Inflammatory macrophage (primary cell): ENCODE measurements at places on chromosomes 4 and X.

- no peak for DNase-seq
Measured at GRCh38 chr4:82666970-82667665, 105.3 kb upstream of the TMEM150C start.

DNA sequence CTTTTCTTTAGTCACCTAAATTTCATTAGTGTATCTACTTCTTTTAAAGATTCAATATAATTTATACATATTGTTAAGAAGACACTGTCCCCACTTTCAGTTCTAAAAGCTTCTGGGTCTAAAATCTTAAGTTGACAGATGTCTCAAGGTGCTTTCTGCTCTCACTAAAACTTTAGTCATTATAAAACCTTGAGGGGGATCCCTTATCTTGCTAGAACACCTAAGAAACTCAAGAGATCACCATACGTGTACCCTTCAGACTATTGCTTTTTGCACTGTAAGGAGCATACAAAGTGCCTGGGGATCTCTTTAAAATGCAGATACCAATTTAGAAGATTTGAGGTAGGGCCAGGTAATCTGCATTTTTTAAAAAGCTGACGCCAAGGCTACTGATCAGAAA lies 30.1 kb downstream of the CYBB start:
- no peak for DNase-seq

- peak; percentile 75 for DNase-seq
Measured at GRCh38 chrX:86047174-86047935, at the start of gene CHM. Gene CHM, minus strand, starts transcription at chrX:86047558. Its CDS starts 26 bp downstream, at chrX:86047532.

GRCh38 chr4:32789026-32789608 lies 2068.9 kb downstream of the PCDH7 start:
- DNase-seq, result no peak

- no peak for DNase-seq
Measured at GRCh38 chr4:177802162-177802561, 359.9 kb upstream of the AGA start.

GRCh38 chr4:139896091-139896604 lies 230.5 kb downstream of the MGST2 start:
- DNase-seq, result no peak

GRCh38 chrX:135643916-135644315 lies 69.5 kb upstream of the CT45A1 start:
- DNase-seq, result no peak

DNA sequence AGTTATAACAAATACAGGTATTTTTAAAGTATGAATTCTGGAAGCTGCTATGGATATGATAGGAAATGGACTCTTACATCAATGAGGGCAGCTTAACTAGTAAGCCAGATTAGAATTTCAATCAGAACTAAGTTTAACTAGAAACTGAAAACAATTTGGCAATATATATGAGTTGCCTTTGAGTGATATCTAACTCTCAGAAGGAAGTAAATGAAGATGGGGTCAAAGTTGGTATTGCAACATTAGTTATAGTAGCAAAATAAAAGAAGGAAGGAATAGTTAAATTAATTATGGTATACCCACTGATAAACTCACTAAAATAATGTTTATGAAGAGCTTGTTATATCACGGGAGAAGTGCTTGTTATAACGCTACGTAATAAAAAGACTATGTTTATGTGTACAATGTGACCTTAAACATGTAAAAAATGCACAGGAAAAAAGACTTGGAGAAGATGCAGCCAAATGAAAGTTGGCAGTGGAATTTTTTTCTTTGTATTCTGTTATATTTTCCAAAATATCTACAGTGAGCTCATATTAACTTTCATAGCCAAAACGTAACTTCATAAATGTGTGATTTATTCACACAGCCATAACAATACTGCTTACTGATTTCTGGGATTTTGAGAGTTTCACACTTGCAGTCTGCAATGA lies 34.5 kb downstream of the PHKA2 start:
- DNase-seq, result peak; percentile 6

DNA sequence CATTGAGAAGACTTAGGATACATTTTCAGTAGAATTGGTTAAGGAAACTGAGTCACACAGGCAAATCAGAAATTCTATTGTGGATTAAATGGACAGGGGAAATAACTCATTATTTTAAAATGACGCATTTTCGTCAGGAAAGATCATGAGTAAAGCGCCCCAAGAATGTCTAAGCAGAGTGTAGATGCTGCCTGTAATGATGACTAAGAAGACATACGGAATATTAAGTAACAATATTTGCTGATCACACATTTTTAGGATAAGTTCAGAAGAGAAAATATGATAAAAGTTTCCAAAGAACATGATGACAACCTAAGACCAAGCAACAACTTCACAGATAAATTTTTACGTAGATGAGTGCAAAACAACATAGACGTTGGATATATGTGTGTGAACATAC lies 596.3 kb upstream of the TENM3 start:
- no peak for DNase-seq

GRCh38 chr4:25441519-25442117 lies 64.6 kb downstream of the ANAPC4 start:
- peak; percentile 64 for DNase-seq

GRCh38 chrX:116272861-116273260 lies 102.3 kb downstream of the AGTR2 start:
- no peak for DNase-seq

- DNase-seq, result no peak
Measured at GRCh38 chrX:8845060-8845459, 43.9 kb upstream of the FAM9A start.

DNA sequence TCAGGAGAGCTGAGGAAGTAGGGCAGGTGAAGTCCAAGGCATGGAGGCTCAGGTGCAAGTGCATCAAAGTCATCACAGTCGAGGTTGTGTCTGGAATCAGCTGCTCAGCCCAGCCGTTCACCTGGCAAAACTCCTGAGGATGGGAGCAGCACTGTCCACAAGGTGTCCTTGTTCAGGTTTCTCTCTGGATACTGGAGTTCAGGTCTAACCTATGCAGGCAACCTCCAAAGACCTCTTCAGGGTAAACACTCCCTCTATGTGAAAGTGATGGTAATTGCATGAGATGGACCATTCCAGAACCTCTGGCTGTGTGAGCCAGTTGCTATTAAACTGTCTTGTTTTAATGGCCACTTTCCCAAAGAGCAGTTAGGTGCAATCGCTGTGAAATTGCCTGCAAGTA lies 120.2 kb upstream of the PSAPL1 start:
- DNase-seq, result no peak

DNA sequence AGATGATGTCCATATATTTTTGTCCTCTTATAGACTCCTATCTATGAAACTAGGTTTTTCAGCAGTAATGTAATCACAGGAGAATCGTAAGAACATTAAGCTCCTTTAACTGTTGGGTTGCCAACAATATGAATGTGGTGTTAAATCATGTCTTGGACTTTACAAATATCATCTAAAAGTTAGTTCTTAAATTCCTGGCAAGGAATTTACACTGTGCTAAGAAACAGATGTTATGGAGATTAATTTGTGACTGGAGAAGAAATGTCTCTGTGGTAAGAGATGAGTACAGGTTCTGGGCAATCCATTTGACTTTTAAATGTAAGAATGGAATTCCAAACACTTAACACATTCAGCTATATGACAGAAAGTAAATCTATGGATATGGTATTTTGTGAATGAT lies 34.6 kb downstream of the CNKSR2 start:
- DNase-seq, result no peak

DNA sequence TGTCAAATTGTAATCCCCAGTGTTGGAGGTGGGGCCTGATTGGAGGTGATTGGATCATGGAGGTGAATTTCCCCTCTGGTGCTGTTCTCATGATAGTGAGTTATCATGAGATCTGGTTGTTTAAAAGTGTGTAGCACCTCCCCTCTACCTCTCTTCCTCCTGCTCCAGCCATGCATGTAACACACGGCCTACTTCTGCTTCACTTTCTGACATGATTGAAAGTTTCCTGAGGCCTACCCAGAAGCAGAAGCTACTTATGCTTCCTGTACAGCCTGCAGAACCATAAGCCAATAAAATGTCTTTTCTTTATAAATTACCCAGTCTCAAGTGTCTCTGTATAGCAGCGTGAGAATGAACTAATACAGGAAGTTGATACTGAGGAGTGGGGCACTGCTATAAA lies 61.7 kb upstream of the DDX60 start:
- DNase-seq, result peak; percentile 1

DNA sequence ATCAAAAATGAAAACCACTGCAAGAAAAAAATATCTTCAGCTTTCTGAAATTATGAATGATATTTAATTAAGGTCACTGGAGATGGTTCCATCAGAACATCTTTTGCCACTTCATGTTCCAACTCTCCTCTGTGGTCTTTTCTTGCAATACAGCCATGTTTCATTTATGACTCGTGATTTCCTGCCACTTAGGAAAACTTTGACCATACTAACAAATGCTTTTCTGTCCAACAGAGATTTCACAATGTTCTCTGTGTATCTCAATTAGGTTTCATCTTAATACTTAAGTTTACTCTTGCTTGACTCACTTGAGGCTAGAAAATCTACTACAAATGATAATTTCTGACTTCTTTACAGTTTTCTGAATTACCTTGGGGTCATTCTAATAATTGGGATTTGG lies 330.9 kb downstream of the CXXC4 start:
- no peak for DNase-seq

DNA sequence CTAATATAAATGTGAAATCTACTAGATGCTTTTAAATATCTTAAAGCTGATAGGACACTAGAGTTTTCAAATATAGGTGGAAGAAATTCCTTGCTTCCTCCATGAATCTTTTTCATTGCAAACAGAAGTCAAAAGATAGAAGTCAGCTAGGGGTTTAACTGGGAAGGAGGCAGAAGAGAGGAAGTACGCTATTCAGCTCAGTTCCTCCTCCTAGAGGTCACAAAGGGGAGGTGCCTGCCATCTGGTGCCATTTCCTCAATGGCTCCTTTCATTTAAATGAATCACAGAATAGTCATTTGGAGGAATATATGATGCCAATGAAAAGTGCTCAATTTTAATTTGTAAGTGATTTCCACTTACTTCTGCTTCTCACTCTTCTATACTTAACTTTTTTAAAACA lies 8.5 kb downstream of the COL25A1 start:
- DNase-seq, result peak; percentile 65

- DNase-seq, result no peak
Measured at GRCh38 chr4:188403272-188403671, 264.0 kb downstream of the TRIML1 start.

- DNase-seq, result peak; percentile 84
Measured at GRCh38 chr4:86924811-86925210, 10.0 kb upstream of the AFF1 start.

GRCh38 chr4:14446904-14447303 lies 555.4 kb upstream of the CPEB2 start:
- no peak for DNase-seq

- DNase-seq, result no peak
Measured at GRCh38 chr4:102061133-102061532, 270.6 kb downstream of the BANK1 start.

- DNase-seq, result peak; percentile 52
Measured at GRCh38 chr4:141686146-141686775, 49.9 kb downstream of the IL15 start.

GRCh38 chr4:80101792-80102116 lies 28.7 kb upstream of the ANTXR2 start:
- DNase-seq, result no peak

DNA sequence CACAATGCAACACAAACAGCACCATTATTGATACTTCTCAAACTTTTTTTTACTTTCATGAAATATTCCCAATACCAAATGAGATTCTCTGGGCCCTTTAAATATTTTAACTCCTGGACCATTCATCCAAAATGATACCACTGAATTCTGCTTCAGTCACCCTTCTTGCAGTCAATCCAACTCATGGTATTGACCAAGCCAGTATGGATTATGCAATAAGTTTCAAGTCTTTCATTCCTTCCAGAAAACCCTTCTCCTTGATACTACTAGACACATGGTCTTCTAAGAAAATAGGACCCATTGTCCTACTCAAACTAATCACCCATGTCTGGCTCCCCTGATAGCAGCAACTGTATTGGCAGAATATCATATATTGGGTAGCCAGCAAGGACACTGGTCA lies 23.0 kb downstream of the ZNF721 start:
- DNase-seq, result no peak

GRCh38 chrX:131083510-131084142 lies 25.5 kb downstream of the ARHGAP36 start:
- DNase-seq, result no peak

DNA sequence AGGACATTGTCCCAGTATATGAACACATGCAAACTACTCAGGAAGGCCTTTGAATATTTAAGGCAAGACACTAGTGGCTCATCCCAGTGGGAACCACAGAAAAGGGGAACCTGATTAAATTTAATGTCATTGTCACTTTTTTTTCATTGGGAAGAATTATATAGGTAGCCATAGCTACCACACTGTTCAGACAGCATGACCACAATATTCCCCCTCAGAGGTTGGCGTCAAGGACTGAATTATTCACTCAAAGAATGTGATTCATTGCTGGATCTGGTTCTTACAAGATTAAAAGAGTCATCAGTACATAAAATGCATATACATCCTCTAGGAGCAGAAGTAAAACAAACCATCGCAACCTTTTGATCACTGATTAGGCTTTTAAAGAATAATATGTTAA lies 92.0 kb upstream of the SMARCAD1 start:
- no peak for DNase-seq

DNA sequence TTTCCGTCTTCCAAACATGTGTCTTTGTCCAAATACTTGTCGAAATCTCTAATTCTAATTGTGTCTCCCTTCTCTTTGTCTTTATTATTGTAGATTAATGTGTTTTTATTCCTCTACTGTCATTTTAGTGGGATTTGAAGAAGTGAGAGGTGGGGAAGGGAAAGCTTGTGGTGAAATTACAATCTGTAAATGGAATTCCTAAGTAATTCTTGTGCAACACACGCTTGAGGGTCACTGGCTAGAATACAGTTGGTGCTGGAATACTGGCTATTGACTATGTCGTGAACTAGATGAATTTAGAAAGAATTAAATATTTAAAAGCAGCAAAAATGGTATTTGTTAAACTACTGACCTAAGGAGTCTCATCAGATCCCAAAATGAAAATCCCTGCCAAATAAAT lies 10.7 kb upstream of the FNIP2 start:
- no peak for DNase-seq

- no peak for DNase-seq
Measured at GRCh38 chr4:76554630-76555029, 119.6 kb downstream of the SHROOM3 start.

GRCh38 chrX:94850811-94851210 lies 1176.8 kb downstream of the FAM133A start:
- DNase-seq, result no peak

DNA sequence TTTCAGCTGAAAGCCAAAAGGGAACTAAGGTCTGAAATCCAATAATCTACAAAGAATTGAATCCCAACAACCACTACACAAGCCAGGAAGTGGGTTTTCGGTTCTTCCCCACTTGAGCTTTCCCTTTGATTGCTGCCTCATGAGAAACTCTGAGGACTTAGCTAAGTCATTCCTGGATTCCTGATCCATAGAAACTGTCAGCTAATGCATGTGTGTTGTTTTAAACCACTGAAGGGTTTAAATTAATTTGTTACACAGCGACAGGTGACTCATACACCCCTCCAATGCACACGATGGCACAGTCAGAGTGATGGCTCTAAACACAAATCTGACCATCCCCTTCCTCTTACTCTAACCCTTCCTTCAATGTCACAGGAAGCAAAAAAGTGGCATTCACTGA lies 282.9 kb downstream of the RAB28 start:
- no peak for DNase-seq

GRCh38 chr4:141654098-141654497 lies 17.7 kb downstream of the IL15 start:
- DNase-seq, result no peak

GRCh38 chr4:132910229-132910748 lies 238.8 kb upstream of the PCDH10 start:
- no peak for DNase-seq

- no peak for DNase-seq
Measured at GRCh38 chrX:150197388-150197787, 165.7 kb upstream of the MAMLD1 start.

- DNase-seq, result no peak
Measured at GRCh38 chrX:70421618-70422017, 1.5 kb upstream of the GDPD2 start.
